Activated CD4-positive, alpha-beta T cell treated with anti-CD3 and anti-CD28 coated beads for 36 hours (primary cell): ENCODE measurements at places on chromosomes 2 and 18. TPM values are rescaled to one million over a fixed set of nuclear protein-coding genes. Genes with fewer than 3 reads are reported as not detected.

Gene DYTN
- not detected for total RNA-seq

Gene GBX2
- total RNA-seq, result not detected

Gene SCYGR5
- total RNA-seq, result not detected

Gene L3MBTL4
- total RNA-seq, result 0.21 TPM

Gene SCG2
- not detected for total RNA-seq

Gene DPYSL5
- total RNA-seq, result 0.09 TPM

Gene NMUR1
- not detected for total RNA-seq

Gene HIBCH
- 23.7 TPM for total RNA-seq

- peaks cover 2% of the 10 kb centered on the region for H3K27me3 ChIP-seq
- H3K4me3 ChIP-seq, result no peak overlapping the region
- no peaks in the 10 kb centered on the region for H3K36me3 ChIP-seq
- H3K27ac ChIP-seq, result no peak overlapping the region
- H3K4me1 ChIP-seq, result no peaks in the 10 kb centered on the region
Observed at GRCh38 chr18:32310101-32310500, 120.3 kb downstream of the MEP1B start.

DNA sequence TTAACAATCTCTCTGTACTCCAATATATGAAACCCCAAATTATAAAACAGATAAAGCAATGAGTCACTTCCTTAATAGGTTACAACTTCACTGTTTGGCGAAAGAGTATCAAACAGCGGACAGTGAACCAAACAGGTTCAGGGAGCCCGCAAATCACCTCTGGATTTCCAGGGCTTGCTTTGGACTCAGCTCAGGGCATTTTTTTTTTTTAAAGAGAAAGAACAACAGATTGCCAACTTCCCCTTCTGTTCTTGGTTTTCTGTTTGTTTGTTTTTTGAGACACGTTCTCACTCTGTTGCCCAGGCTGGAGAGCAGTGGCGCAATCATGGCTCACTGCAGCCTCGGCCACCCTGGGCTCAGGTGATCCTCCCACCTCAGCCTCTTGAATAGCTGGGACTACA, 52.7 kb downstream of the ABCB11 start:
- no peaks in the 10 kb centered on the region for H3K27me3 ChIP-seq
- no peak overlapping the region for H3K4me3 ChIP-seq
- DNase-seq, result no peak
- peaks cover 7% of the 10 kb centered on the region for H3K4me1 ChIP-seq

GRCh38 chr2:69538872-69539548, 101.8 kb upstream of the NFU1 start:
- no peak for DNase-seq
- no peaks in the 10 kb centered on the region for H3K27me3 ChIP-seq
- no peak overlapping the region for H3K27ac ChIP-seq
- no peak overlapping the region for H3K4me3 ChIP-seq
- H3K4me1 ChIP-seq, result peaks cover 15% of the 10 kb centered on the region
- peaks cover 58% of the 10 kb centered on the region for H3K36me3 ChIP-seq

GRCh38 chr2:73107211-73107926, 5.4 kb downstream of the RAB11FIP5 start:
- no peak overlapping the region for H3K4me3 ChIP-seq
- peaks cover 21% of the 10 kb centered on the region for H3K4me1 ChIP-seq
- H3K27ac ChIP-seq, result peak overlapping the region; percentile 40
- no peaks in the 10 kb centered on the region for H3K36me3 ChIP-seq
- peaks cover 2% of the 10 kb centered on the region for H3K27me3 ChIP-seq
- no peak for DNase-seq

DNA sequence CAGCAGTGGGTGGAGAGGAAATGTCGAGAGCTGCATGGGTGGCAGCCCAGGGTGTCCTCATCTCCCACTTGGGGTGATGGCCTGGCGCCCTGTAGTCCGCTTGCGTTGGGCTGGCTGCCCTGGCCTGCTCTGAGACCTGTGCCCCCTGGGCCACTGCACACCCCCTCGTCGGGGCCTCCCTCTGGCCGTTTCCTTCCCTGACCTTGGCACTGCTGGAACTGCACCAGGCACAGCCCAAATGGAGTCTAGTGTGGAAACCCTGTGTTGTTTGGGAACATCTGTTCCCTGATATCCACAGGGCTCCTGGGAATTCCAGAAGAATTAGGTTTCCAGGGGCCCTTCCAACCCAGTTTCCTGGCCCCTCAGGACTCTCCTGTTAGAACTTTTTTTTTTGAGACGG, 13.9 kb downstream of the EFHD1 start:
- H3K4me3 ChIP-seq, result no peak overlapping the region
- H3K4me1 ChIP-seq, result no peaks in the 10 kb centered on the region
- no peaks in the 10 kb centered on the region for H3K36me3 ChIP-seq
- no peaks in the 10 kb centered on the region for H3K27me3 ChIP-seq
- DNase-seq, result no peak

- peaks cover 2% of the 10 kb centered on the region for H3K27me3 ChIP-seq
- no peak overlapping the region for H3K27ac ChIP-seq
- no peak overlapping the region for H3K4me3 ChIP-seq
- H3K36me3 ChIP-seq, result no peaks in the 10 kb centered on the region
- no peaks in the 10 kb centered on the region for H3K4me1 ChIP-seq
- no peak for DNase-seq
Observed at GRCh38 chr18:27366151-27366550, 181.0 kb upstream of the CHST9 start.

DNA sequence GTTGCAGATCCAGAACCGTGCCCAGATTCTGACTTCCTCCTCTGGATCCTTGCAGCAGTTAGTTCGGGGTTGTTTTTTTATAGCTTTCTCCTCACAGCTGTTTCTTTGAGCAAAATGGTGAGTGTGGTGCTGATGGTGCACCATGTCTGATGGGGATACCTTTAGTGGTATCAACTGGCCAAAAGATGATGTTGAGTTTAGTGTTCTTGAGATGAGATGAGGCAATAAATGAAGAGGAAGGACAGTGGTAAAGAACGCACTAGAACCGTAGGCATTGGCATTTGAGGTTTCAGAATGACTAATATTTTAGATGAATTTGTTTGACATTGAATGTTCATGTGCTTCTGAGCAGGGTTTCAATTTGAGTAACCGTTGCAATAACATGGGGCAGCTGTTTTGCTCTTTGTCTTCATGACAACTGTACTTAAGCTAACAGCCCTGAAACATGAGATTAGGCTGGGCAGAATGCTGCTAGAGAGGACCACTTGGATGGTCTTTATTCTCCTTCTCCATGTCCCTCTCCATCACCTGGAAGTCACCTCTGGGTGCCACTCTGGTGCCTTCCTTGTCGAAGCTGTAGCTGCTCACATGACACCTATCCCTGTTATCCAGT, 3.9 kb downstream of the CTLA4 start:
- H3K27ac ChIP-seq, result peak overlapping the region; percentile 100
- DNase-seq, result peak; percentile 60
- peaks cover 81% of the 10 kb centered on the region for H3K36me3 ChIP-seq
- H3K4me1 ChIP-seq, result peaks cover 73% of the 10 kb centered on the region
- no peaks in the 10 kb centered on the region for H3K27me3 ChIP-seq

- peaks cover 7% of the 10 kb centered on the region for H3K27me3 ChIP-seq
- no peak for DNase-seq
- no peaks in the 10 kb centered on the region for H3K36me3 ChIP-seq
- H3K4me1 ChIP-seq, result peaks cover 59% of the 10 kb centered on the region
- H3K4me3 ChIP-seq, result no peak overlapping the region
Observed at GRCh38 chr18:24010673-24011072, 3.9 kb upstream of the TTC39C start.

DNA sequence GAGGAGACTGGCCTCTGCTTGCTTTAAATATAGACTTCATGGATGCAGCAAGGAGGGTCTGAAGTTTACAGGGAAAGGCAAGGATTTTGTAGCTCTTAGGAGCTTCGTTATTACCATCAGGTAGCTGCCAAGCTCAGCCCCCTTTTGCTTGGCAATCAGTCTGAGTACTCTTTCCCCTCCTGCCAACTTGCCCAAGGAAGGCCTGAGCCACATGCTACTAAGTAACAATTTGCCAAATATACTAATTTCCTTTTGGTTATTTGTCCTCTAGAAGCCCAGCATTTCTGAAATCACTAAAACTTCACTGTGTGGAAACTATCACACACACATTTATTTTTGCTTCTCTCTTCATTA, 85.5 kb upstream of the ITPRID2 start:
- no peak for DNase-seq
- no peak overlapping the region for H3K27ac ChIP-seq
- no peak overlapping the region for H3K4me3 ChIP-seq
- H3K36me3 ChIP-seq, result no peaks in the 10 kb centered on the region
- H3K27me3 ChIP-seq, result peaks cover 7% of the 10 kb centered on the region

DNA sequence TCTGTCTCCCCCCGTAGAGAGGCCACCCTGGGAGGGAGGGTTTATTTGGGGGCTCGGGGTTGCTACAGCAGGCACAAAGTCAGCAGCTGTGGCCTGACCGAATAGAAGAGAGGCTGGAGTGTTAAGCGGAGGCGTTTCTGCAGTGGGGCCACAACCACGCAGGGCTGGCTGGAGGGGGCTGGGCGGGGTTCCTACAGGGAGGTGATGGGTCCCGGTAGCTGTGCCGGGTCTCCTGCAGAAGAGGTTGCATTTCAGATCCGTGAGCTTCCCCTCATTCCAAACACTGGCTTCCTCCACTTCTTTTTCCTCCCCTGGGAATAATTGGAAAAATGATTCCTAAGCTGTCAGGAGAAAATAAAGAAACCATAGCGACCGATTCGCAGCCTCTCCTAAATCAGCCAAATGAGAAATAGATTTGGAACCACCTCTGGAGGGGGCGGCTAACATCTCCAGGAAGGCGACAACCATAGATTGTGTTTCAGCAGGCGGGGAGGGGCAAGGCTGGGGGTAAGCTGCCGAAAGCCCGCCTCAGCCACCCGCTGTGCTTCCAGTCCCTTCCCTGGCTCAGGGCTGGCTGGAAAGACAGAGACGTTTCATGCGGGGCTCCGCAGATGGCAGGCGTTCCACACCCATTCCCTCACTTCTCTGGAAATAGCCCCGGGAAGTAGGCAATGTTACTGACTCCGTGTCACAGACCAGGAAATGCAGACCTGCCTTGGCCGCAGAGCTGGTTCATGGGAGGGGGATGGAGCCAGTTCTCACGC, 85.6 kb upstream of the TAF1B start:
- H3K27me3 ChIP-seq, result peaks cover 24% of the 10 kb centered on the region
- peaks cover 39% of the 10 kb centered on the region for H3K4me1 ChIP-seq
- H3K36me3 ChIP-seq, result no peaks in the 10 kb centered on the region
- H3K4me3 ChIP-seq, result no peak overlapping the region
- no peak for DNase-seq
